ENCODE measurements at places on chromosomes 12 and 14. TPM values are rescaled to one million over a fixed set of nuclear protein-coding genes. Genes with fewer than 3 reads are reported as not detected.

Gene SIX4
- total RNA-seq, result 10.1 TPM

Gene DLGAP5
- 51.6 TPM for total RNA-seq

Gene TAS2R7
- total RNA-seq, result not detected

Gene MAP1LC3B2
- total RNA-seq, result 0.53 TPM

Gene SOAT2
- total RNA-seq, result 0.29 TPM

Gene ACYP1
- 29.1 TPM for total RNA-seq

Gene SIRT4
- total RNA-seq, result 0.35 TPM

All from myometrial cell (primary cell).